Mammary epithelial cell (primary cell): ENCODE measurements at places on chromosomes 16 and 17. TPM values are rescaled to one million over a fixed set of nuclear protein-coding genes. Genes with fewer than 3 reads are reported as not detected.

Gene GP2
- total RNA-seq: not detected

Gene SOST
- total RNA-seq: not detected in 2 replicates

Gene ALOX15
- total RNA-seq: not detected

Gene HYDIN
- total RNA-seq: 5.5 TPM

Gene RNF222
- total RNA-seq: 0.21 and 0.38 TPM in 2 replicates

Gene KCNH6
- total RNA-seq: not detected

Gene CHST6
- total RNA-seq: 2.4 and 8.0 TPM in 2 replicates

Gene CFAP52
- not detected for total RNA-seq

Gene CCL1
- total RNA-seq: not detected in 2 replicates

Gene NDRG4
- total RNA-seq: 2.3 and 5.0 TPM in 2 replicates

Gene SPEM2
- not detected for total RNA-seq

Gene ATP2A1
- total RNA-seq: 1.2 TPM in 2 replicates

Gene IL17C
- not detected for total RNA-seq

Gene RAB26
- total RNA-seq: 0.33 TPM
